ENCODE measurements at places on chromosomes 16 and 17.

- DNase-seq: no peak
These were observed 13.3 kb downstream of the GGA2 start for GRCh38 chr16:23496821-23497542.

DNA sequence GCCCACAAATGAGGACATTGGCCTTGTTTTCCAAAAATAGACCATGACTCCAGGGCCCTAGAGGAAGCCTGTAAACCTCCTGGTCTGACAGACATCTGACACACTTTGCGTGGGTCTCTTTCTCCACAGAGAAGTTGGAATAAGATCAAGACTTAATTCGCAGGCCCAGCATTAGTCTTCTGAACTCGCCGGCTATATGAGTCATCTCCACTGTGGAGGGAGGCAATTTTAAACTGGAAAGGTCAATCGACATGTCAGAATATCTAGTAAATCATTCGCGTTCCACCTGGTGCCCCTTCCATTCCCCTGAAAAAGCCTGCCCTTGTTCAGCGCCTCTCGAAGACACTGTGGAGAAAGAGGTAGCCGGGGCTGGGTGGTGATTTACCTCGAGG is 140.1 kb downstream of the CLEC16A start:
- no peak for DNase-seq

DNA sequence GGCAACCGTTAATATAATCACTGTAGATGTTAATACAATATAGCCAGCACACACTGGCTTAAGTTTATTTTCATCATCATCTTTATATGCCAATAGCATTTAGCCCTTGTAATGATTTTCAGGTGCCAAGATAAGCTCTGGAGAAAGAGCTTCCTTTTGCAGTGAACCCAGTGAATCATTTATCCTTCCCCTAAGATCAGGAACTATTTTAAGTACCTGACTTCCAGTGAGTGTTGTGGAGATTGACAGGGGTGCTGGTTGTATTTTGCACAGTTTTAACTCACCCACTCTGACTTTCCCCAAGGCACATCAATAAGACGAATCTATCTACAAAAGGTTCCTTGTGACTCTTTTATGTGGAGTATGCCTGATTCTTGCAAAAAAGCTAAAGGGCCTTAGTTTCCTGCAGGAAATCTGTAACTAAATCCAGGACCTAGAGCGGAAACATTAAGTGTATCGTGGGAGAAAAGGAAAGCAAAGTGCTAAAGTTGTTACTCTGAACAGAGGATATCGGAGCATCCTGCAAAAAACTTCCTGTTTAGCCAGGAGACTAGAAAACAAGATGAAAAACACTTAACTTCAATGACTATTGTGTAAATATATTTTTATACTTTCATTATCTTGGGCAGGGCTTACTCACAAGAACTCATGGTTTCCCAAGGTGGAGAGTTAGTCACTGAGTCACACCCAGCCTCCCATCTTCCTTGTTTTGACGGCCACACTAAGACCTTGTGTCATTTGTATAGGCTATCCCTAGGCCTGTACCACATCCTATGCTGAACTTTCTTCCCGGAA is 183.6 kb downstream of the MAP2K6 start:
- DNase-seq: no peak

DNA sequence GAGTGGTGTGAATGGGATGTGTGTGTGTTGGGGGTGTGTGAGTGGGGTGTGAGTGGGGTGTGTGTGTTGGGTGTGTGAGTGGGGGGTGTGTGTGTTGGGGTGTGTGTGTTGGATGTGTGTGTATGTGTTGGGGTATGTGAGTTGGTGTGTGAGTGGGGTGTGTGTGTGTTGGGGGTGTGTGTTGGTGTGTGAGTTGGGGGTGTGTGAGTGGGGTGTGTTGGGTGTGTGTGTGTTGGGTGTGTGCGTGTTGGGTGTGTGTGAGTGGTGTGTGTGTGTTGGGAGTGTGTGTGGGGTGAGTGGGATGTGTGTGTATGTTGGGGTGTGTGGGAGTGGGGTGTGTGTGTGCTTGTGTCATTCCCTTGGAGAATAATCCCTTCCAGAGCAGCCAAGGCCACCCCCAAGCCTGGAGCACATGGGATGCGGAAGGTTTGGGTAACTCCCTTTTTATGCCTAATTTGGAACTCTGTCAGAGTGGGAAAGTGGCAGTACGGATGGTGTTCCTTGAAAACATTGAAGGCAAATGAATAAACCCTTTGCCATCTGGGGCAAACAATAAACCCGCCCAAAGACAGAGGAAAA is 14.3 kb downstream of the RNF213 start:
- DNase-seq: no peak

GRCh38 chr17:82389379-82389778 is 17.8 kb downstream of the UTS2R start:
- no peak for DNase-seq

All from SHP77 (cell line).